Stimulated activated CD8-positive, alpha-beta memory T cell treated with anti-CD3 and anti-CD28 coated beads, Interleukin-15, amount 100 ng/mL, for 1 hour (primary cell): ENCODE measurements at places on chromosomes 16 and 17.

DNA sequence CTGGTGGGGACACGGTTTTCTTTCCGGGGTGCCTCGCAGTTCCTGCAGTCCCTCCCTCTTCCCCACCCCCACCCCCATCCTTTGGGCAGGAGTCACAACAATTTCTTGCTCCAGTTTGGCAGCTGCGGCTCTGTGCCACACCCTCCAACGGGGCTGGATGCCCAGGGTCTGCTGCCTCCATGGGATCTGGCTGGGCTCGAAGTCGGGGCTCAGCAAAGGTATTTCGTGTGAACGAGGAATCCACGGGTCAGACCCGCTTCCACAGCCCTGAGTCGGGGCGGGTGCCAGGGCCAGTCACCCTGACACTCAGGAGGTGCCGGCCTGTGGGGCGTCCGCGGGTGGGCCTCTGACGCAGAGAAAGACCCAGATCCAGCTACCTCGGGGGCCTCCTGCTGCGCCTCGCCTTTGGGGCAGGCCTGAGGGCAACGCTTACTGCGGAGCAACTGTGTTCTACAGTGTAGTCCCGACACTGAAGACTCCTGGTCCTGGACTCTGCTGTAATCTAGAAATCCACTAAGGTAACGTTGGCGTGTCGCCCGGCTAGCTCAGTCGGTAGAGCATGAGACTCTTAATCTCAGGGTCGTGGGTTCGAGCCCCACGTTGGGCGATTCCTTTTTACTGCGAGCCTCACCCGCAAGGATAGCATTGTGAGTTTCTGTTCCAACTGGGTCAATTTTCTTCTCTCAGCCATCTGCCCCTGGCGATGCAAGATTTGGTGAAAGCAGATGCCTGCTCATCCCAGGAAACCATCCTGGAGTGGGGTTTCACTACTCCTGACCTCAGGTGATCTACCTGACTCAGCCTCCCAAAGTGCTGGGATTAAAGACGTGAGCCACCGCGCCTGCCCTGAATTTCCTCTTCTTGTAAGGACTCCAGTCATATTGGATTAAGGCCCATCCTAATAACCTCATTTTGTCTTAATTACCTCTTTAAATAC, 12.6 kb upstream of the OR1F1 start:
- no peak for DNase-seq

DNA sequence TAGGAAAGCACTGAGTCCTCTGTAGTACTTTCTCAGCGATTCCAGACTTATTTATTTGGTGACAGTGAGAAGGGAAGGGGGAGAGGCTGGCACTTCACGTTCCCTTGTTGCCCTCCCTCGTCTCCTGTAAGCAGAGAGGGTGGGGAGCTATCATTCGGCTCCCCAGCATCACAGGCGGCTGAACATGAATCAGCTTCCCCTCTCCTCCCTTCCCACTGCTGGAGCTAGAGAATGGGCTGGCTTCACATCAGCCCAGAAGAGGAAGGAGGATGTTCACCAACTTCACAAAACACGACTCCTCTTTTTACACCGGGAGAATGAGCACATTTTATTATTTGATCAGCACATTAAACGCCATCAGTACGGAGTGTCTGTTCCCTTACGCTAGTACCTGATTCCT, 6.7 kb upstream of the CMIP start:
- DNase-seq = no peak

DNA sequence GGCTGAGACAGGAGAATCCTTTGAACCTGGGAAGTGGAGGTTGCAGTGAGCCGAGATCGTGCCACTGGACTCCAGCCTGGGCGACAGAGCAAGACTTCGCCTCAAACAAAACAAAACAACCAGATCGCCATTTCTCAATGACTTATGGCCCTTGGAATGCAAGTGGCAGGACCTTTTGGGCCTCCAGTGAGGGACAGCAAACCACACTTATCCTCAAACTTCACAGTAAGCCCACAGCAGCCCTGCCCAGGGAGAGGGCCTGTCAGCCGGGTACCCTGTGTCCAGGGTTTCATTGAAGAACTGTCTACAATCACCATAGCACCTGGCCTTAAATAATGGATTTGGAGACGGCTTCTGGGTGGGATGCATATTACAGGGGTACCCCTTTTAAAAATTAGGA, 11.7 kb downstream of the TRAF4 start:
- no peak for DNase-seq

GRCh38 chr17:80358861-80359260, 56.1 kb upstream of the ENDOV start:
- no peak for DNase-seq

- DNase-seq = no peak
Observed at GRCh38 chr16:78897299-78897698, 703.2 kb downstream of the MAF start.

GRCh38 chr16:47657977-47658376, 196.8 kb downstream of the PHKB start:
- DNase-seq = no peak

- DNase-seq = no peak
Observed at GRCh38 chr16:88292007-88292970, 90.5 kb upstream of the ZNF469 start.

GRCh38 chr17:79612468-79613194, 1.8 kb upstream of the RBFOX3 start:
- no peak for DNase-seq
